AG10803 (cell line): ENCODE measurements at places on chromosomes 1 and 21.

DNA sequence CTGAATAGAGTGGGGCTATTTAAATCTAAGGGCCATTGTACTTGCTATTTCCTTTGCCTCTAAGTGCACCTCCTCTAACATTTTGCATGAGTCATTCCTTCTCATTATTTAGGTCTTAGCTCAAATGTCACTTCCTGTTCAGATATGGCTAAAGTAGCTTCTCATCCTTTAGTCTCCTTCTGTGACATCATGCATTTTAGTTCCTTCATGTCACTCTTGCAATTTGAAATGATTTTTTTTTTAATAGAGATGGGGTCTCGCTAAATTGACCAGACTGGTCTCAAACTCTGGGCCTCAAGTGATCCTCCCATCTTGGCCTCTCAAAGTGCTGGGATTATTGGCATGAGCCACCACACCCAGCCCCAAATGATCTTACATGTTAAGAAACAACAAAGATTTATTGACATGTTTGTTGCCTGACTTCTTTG lies 6.6 kb downstream of the TBX19 start:
- DNase-seq = peak; percentile 12

DNA sequence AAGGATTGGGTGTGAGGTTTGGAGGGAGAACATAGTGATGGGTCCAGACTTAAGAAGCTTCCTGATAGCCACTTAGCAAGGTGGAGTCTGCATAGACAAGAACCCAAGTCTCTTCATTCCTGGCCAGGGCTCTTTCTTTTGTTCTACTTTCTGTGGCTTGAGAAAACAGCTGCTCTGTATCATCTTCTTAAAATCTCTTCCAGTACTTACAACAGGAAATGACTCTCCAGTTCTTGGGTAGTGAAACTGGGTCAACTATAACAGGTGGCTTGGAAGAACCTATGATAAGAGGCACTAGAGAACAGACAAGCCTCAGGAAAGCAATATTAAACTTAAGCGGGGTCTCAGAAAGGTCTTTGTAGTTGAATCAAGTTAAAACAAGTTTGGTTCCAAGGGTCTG lies 148.1 kb upstream of the USP24 start:
- peak; percentile 61 for DNase-seq

DNA sequence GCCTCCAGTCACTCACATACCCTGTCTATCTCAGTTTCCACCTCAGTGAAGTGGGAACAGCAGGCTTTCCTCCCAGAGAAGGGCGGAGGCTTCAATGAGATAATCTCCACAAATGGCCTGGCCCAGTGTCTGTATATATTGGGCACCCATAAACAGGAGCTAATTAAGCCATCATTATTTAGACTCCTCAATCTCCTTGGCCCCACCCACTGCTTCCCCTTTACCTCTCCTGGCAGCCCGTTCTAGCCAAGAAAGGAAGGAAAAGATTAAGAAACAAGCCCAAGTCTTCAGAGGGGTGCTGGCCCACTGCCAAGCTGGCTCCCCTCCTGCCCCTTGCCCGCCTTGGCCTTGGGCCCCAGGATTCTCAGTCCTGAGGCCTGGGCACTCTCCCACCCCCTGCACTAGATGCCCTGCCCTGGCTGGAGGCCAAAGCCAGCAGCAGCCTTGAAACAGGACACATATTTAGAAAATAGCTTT lies 15.9 kb upstream of the EPB41 start:
- no peak for DNase-seq

GRCh38 chr1:50265790-50266314 lies 157.1 kb downstream of the ELAVL4 start:
- DNase-seq = peak; percentile 80

DNA sequence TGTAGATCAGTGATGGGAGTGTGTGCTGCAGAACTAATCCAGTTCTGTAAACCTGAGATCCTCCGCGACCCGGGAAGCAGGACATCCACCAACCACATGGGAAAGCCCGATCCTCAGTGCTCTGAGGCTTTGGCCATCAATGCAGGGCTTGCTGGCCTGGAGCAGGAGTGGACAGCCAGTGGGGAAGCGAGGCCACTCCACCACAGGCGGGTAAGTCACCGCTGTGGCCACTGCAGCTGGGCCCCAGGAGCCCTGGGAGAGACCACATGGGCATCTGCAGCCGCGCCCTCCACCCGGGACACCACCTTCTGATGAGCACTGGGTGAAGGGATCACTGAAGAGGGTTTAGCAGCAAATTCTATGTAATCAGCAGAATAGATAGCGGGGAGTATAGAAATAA lies 811 bp downstream of the KRTAP12-1 start:
- no peak for DNase-seq

GRCh38 chr1:30318864-30319718 lies 404.3 kb downstream of the MATN1 start:
- no peak for DNase-seq

DNA sequence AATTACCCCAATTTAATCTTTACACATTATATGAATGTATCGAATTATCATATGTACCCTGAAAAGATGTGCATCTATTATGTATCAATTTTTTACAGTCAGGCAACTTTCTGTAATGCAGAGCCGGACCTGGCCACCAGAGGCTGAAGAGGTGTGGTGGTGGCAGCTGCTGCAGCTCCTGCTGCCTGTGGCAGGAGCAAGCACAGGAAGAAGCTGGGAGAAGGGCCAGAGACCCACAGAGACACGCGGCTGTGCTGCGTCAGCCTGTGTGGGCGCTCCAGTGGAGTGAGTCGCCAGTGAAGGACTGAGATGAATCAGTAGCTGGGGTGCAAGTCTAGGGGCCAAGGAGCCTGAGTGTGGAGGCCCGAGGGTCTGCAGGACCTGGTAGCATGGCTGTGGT lies 74.3 kb upstream of the COG2 start:
- peak; percentile 15 for DNase-seq

- peak; percentile 52 for DNase-seq
Observed at GRCh38 chr1:54866801-54867716, 19.9 kb downstream of the DHCR24 start.

- no peak for DNase-seq
Observed at GRCh38 chr1:177705839-177706238, 264.0 kb downstream of the SEC16B start.

DNA sequence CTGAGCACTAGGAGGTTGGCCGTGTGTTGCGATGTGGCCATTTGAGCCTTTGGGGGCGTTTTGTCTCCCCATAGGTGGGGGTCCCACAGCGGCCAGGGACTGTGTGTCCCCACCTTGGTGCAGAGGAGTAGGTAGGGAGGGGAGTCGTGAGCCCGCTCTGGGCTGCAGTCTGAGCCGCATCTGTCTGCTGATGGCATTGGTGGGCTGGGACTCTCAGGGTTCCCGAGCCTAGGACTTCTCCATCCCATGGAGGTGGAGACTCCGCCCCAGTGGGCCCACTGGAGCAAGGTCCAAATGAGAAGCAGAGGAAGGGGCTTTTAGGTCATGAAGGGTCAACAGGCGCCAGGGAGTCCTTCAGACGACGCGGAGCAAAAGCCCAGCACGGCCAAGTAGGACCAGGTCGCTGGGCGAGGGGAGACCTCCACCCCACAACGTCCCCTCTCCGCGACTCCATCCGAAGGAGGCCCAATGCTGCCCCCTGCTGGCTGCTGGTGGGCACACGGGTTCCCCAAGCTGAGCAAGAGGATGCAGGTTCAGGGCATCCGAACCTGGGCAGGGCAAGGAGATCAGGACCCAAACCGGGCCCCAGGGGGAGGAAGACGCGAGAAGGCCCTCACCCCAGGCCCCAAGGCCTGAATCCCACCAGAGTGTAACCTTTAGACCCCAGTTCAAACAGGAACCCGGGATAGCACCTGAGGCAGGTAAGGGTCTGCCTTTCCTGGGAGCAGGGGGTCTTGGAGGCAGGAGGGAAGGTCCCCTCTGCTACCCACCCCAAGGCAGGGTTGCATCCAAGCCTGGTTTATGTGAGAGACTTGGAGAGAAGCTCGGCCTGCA lies 14.9 kb downstream of the TTC34 start:
- no peak for DNase-seq

DNA sequence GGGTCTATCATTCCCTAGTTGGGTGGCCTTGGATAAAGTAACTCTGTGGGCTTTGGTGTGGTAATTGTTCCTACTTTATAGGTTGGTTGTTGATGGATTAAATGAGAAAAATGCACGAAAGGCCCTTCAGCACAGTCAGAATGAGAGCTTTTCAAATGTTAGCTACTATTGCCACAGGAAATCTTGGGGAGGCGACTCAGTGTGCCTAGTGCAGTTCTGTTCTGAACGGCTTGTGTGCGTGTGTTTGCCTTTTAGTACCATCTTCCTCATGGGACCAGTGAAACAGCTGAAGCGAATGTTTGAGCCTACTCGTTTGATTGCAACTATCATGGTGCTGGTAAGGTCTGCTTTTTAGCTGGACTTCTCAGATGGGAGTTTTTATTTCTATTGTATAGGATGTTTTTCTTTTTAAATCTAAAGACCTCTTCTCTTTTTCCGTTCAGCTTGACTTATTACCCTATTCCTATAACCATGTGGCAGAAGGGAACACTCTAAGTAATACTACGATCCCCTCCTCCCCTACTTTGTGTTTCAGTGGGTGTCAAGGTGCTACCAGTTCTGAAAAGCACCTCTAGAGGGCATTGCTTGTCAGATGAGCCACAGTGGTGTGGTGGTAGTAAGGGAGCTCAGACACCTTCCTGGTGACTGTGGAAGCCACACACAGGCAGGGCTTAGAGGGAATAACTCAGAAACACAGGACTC lies 9.2 kb downstream of the SFT2D2 start:
- no peak for DNase-seq

GRCh38 chr1:150537732-150538684 lies 11.2 kb upstream of the ADAMTSL4 start:
- DNase-seq = peak; percentile 94

GRCh38 chr21:41706263-41706639 lies 60.6 kb downstream of the RIPK4 start:
- no peak for DNase-seq

- no peak for DNase-seq
Observed at GRCh38 chr1:47687631-47688460, 250.0 kb downstream of the FOXD2 start.

DNA sequence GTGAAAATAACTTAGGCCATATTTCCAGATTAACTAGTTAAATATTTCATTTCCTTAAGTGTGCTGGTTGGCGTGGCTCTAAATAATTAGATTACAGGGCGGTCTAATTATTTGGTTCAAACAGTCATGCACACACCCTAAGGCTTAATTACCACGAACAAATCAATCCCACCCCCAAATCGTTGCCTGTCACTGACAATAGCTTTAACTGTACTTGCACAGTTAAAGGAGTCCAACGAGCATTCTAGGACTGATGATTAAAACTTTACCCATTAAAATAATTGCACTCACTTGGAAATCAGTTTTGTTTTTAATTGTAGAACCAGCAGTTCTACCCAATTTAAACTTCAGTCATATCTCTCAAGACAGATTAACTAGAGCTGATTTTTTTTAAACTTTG lies 1.5 kb upstream of the POU2F1 start:
- DNase-seq = no peak

DNA sequence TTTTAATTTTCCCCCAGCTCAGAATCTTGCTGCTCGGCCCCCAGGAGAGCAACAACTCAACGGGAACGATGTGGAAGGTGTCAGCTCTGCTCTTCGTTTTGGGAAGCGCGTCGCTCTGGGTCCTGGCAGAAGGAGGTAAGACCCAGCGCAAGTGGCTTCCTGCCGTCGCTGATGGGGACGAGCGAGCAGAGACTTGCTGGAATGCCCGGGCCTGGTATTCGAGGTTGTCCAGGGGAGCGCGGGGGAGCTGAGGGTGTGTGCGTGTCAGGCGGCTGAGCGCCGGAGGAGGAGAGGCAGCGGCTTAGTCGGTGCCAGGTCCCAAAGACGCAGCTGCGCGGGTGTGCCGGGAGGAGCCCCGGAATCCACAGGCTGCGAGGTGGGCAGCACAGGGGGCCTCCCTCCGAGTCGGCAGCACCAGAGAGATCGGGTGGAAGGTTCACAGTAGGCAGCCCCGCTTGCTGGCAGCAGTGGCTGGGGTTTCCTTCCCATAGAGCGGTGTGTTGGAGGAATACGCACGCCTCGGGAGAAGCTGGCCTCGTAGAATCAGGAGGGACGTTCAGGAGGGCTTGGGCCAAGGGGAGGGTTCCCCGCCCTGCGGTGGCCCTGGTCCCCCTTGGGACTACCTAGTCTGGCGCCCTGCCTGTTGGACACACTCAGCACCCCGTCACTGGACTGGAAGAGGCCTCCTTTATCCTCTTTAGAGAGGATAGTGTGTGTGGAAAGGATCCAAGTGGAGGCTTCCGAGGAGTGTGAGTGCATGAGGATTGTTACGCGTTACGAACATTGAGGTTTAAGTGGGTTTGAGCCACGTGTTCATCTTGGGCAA lies 547 bp downstream of the PDPN start:
- peak; percentile 82 for DNase-seq

DNA sequence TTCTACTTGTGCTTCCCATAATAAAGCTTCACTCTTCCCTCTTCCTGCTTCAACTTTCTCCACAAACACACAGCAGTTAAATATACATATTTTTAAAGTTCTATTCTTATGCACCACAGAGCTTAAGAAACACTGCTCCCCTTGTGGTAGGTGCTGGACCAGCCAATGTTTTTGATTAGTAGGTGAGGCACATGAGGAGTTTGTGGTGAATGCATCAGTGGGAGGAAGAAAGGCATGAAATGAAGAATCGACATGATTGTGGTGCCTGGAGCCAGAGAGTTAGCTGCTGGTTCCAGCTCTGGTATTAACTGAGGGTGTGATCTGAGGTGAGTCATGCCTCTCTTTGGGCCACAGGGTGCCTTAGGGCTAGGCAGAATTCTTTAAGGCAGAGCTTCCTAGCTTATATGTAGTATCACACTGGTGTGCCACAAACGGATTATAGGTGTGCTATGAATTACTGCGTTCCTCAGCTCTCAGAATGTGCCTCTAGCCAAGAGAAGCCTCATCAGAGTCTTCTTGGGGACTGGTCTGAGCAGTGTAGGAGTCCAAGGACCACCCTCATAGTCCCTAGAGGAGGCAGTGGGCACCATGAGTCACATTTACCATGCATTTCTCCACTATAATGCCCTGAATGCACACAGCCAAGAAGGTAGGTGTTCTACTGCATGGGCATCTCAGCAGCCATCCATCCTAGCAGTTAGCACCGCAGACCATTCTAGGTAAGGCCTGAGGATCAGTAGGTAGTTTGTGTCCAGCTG lies 97.4 kb upstream of the SGIP1 start:
- DNase-seq = peak; percentile 90

DNA sequence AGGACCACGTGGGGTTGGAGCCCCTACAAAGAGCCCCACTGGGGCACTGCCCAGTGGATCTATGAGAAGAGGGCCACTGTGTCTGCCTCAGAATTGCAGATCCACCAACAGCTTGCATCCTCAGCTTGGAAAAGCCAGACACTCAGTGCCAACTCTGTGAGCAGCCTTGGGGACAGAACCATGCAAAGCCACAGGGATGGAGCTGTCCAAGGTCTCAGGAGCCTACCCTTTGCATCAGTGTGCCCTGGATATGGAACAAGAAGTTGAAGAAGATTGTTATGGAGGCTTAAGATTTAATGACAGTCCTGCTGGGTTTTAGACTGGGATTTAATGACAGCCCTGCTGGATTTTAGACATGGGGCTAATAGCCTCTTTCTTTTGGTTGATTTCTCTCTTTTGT lies 1670.9 kb downstream of the PLA2G4A start:
- no peak for DNase-seq

- DNase-seq = no peak
Observed at GRCh38 chr1:22652881-22653316, at the start of gene C1QB. C1QB (plus strand) TSS chr1:22653236; CDS start chr1:22659463, 6,227 bp downstream.
